ENCODE measurements at places on chromosomes 2 and 18. TPM values are rescaled to one million over a fixed set of nuclear protein-coding genes. Genes with fewer than 3 reads are reported as not detected.

Gene GPR35
- 0.77 TPM for total RNA-seq

Gene SULT1C4
- 22.6 TPM for total RNA-seq

Gene TRABD2A
- total RNA-seq: 7.2 TPM

Gene ASB18
- not detected for total RNA-seq

Gene CRACDL
- total RNA-seq: 3.3 TPM

Gene TSHZ1
- 16.3 TPM for total RNA-seq

Gene PIGN
- total RNA-seq: 23.0 TPM

- no peak for DNase-seq
These were observed 70.6 kb downstream of the SAP130 start for GRCh38 chr2:127957240-127957639.

DNA sequence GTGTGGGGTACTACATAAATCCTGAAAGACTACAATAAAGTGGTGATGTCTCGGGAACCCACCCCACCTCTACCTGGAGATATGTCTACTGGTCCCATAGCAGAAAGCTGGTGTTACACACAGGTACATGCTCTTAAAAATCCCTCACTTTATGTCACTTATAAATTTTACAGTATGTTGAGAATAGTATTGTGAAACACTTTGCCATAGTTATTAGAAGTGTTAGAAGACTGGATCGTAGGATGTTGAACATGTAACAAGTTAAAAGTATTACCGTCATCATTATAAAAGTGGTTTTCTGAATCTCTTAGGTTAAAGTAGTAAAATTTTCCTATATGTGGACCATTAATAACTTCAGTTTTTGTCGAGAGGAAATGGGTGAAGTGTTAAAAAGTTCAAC is 48.6 kb downstream of the SPOPL start:
- DNase-seq: no peak

GRCh38 chr2:128996078-128996477 is 677.4 kb upstream of the HS6ST1 start:
- no peak for DNase-seq

- no peak for DNase-seq
These were observed 10.6 kb downstream of the MC5R start for GRCh38 chr18:13834496-13835015.

GRCh38 chr2:216519154-216519762 is 20.6 kb downstream of the RPL37A start:
- peak; percentile 73 for DNase-seq

DNA sequence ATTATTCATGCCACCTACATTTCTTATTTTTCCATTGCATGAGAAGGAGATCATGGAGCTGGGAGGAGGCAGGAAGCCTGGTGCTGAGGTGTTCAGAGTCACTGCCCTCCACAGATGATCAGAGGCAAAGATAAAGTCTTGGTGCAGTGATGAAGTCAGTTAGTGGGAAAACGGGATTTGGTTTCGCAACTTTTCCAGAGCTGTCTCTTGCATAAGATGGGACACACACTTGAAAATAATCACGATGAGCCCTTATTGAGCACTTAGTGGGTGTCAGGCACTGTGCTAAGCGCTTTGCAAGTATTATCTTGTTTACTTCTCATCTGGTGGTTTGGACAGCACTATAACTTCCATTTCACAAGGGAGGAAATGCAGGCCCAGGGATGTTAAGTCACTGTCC is 222.1 kb upstream of the SMAD2 start:
- DNase-seq: no peak

DNA sequence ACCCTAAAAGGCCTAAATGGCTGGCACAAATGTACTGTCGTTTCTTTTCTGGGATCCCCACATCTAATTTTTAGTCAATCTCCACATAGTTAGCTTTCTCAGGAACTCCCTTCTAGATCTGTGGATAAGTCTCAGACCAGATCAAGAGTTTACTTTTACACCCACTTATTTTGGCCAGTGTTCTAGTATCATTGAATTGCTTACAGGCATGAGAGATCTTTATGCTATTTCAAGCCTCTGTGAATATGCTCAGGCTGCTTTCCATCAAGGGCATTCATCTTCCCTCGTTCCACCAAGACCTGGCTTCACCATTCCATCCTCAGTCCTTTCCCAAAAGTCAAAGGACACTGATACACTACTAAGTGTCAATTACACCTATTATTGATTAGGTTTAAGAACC is 27.8 kb upstream of the SCN1A start:
- no peak for DNase-seq

GRCh38 chr2:121161272-121161671 is 123.7 kb downstream of the TFCP2L1 start:
- no peak for DNase-seq

DNA sequence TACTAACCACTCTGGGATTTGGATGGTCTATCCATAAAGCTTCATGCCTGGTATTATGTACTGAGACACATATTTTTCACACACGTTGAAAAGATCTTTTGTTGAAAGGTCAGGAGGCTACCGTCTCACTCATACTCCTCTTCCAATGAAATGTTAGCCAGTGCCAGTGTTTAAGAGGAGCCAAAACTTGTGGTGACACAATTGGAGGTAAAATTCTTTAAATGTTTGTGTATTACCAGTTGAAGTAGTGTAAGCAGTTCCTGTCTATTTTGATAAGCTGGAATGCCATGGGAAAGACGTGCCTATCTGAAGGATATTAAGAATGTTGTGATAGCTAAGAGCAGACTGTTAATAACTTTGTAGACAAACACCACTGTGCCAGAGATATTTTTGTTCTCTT is 32.1 kb downstream of the MARCHF7 start:
- no peak for DNase-seq

DNA sequence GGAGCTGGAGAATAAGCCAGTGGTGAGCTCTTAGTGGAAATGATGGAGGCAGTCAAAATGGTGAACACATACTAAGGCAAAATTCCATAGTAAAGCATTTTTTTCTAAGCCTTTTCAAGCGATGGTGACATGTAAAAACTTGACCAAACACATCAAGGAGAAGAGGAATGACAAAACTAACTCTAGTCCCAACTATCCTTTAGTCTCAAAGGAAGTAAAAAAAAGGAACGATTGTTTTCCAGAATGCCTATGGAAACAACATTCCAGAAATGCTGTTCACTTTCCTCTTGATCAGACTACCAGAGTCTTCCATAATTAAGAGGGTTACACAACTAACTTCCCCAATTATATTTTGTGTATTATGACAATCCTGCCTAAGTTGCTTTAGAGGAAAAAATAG is 715.6 kb downstream of the EPHA4 start:
- DNase-seq: no peak

DNA sequence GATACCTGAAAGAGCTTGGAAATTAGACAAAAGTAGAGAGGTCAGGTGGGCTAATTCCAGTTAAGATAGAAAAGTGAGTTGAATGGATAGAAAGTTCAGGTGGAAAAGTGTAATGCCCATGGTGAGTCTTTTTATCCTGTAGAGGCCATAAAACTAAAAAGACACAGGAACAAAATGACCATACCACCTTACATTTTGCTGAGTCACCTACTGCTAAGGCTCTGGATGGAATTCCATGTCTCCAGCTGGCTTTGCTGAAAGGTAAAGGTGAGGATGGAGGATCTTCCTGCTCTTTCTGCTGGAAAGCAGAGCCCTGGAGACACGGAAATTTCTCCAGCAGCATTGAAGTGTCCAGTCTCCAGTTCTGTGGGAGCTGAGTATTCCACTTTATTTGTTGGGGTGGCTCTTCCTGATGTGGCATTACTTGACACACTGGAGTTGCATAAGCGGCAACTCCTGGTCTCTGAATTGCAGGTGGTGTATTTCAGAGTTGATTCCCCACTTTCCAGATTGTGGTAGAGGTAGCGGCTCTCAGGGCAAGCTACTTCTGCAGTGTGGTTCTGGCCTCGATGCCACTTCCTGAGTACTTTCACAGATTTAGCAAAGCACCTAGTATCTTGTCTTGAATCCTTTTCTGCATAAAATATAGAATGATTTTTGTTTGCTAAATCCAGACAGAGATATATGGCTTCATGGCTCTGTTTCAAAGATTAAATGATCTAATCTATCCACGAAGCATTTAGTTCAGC is 10.7 kb downstream of the IL1RL2 start:
- no peak for DNase-seq

DNA sequence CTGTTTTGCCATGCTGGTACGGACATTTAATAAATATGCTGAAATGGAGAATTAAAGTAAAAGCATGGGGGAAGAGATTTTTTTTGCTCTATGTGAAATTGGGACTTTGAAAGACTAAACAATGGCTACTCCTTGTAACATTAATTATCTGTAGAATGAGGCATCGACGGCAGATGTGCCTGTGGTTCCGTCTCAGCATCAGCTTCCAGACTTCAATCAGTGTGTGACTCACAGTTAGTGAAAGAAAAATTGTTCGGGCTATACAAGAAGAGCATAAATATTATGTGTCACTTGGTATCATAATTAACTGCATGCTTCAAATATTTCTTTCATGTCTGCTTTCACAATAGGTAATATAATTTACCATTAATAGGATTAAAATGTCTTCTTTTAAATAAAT is 117.0 kb upstream of the SMIM21 start:
- DNase-seq: no peak

DNA sequence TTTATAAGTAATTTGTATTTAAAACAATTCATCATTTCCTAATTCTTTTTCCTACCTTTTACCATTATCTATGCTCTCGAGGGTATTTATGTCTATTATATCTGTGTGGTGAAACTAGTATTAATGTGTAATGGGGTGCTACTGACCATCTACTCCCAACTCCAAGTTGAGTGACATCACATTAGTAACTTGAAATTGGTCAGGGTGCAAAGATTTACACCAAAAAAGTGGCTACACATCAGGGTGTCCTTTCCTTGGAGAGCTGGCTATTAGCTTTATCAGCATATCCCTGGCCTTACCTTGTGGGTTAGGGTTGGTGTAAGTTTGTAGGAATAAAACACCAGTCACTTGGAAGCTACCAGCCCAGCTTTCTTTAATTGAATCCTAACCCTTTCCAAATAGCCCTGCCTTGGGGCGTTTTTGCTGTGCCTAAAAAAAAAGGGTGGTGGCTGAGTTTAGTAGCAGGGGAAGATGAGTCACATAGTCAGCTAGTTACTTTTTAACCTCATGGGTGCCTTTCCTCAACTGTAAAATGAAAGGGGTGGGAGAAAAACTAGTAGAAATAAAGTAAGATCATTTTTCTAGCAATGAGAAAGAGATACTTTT is 14.0 kb downstream of the ANXA4 start:
- DNase-seq: no peak

DNA sequence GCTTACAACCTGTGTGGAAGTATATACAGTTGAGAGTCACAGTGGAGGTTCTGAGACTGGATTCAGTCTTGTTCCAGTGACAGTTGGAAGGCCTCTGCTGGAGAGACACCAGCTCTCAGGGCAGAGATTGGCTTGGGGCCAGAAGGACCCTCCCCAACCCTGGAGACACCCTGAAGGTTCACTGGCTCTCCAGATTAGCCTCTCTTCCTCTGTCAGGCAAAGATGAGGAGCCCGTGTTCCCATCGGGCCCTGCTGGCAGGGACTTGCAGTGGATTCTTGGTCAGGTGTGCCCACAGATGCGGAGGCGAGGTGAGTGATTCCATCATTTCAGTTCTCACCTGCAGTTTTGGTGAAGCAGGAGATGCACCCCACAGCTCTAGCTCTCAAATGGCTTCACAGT is 78.6 kb downstream of the FAM210A start:
- DNase-seq: no peak

DNA sequence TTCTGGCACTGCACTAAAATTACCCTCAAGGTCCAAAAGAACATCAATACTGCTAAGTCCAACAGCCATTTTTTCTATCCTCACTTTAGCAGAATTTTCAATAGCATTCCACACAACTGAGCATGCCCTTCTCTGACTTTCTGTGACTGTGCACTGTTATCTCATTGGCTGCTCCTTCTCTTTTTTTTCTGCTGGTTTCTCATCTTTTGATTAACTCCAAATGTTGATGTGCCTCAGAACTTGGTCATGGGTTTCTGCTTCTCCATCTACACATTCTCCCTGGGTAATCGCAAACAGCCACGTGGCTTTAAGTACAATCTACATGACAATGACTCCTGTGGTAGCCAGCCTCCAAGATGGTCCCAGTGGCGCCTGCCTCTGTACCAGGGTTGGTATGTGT is 75.0 kb upstream of the CD226 start:
- no peak for DNase-seq
